ENCODE measurements at places on chromosomes 1 and 21.

GRCh38 chr1:91004145-91004544 lies 17.7 kb downstream of the ZNF644 start:
- no peak for DNase-seq

DNA sequence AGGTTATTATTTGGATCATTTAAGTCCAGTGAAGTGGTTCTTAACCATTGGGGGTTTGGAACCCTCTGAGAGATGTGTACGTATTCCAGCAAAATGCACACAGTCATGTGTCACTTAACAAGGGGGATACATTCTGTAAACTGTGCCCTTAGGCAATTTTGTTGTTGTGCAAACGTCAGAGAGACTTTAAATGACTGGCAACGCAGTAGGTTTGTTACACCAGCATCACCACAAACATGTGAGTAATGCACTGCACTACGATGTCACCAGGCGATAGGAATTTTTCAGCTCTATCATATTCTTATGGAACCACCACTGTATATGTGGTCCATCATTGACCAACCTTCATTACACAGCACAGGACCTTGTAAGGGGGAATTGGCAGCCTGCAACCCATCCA lies 11.9 kb downstream of the AHCYL1 start:
- DNase-seq = no peak

DNA sequence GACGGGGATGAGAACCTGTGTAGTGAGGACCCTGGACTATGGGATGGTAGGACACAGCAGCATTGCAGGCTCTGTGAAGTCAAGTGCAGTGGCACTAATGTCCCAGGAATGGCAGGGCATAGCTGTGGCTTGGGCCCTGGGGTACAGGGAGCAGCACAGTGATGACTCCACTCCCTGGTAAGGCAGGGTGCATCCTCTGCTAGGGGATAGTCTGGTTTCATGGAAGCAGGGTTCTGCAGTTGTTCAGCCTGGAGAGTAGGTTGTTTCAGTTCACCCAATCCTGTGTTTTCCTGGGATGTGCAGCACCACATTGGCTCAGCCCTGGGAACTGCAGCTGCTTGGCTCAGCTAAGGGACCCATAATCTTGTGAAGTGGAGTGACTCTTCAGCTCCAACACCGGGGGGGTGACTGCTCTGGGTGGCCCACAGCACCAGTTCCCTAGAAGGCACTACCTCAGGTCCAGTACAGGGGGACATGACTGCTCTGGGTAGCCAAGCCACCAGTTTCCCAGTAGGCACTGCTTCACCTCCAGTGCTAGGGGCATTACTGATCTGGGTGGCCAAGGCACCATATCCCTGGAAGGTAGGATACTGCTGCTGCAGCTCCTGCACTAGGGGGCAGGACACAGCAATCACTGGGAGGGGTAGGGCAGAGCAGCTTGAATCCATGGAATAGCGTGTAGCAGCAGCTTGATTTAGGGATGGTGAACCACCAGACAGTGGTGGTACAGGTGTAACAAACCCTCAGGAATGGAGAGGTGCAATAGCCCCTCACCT lies 15.3 kb upstream of the C1orf185 start:
- no peak for DNase-seq

DNA sequence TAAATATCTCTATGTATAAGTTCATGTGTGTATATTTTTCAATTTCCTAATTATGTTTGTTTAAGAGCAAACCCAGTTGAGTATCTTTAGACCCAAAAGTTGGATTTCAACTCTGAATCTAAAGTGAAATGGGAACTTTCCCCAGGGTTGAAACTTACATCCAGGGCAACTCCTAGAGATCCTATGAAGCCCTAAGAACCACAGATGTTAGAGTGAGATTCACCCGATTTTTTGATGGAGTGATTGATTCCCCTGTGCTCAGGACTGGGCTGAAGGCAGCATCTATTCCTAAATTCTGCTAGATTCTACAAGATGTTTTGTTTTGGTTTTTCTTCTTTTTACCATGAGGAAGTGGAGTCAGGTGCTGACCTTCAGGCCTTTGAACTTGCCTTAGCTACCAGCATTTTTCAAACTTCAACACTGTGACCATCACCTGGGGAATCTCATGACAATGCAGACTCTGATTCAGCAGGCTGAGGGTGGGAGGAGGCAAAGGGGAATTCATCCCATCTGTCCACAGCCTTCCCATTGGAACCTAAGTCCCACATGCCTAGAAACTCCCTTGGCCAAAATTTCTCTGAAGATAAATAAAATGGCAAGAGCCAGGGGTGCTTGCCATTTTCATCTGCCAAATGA lies 145.5 kb downstream of the ETS2 start:
- DNase-seq = no peak

GRCh38 chr1:4172644-4173599 lies 272.9 kb upstream of the C1orf174 start:
- DNase-seq = no peak

DNA sequence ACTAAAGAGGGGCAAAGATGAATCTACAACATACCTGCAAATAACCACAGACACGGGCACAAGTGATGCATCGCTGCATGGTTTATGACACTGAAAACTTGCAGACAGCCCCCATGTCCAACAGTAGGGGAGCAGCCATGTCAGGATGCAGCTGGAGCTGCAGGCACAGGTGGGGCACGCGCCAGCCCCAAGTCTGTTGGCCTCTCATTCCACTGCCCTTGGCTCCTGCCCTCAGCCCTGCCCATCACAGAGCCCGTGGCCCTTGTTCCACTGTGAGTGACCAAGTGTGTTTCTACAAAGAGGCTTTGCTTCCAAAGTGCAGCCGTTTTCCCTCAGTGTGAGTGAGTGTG lies 3.2 kb upstream of the PADI4 start:
- no peak for DNase-seq

DNA sequence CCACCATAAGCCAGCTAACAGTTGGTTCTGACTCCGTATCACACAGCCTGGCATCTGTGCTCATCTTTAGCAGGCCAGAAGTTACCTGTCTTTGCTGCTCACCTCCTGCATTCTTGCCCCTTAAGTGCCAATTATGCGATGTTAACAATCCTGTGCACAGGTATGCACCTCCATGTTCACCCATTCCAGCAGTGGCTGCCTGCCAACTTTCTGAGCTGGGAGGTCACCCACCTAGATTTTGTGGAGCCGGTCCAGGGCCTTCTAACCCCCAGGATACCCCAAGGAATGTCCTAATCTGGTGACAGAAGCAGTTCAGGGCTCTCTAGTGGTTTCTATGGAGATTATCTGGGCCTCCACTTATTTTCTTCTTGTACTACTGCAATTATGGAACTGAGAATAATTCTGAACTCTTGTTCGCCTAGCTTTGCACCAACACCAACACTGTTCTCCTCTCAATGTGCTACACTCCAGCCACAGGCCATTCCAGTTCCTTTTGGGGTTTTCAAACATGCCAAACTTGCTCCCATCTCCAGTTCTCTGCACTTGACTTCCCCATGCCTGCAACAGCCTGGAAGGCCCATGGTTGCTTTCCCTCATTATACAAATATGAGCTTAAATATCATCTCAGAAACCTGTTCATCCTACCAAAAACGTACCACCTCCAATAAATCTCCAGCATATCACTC lies 9.0 kb downstream of the BCAR3 start:
- DNase-seq = no peak

- no peak for DNase-seq
Observed at GRCh38 chr1:27000817-27001460, 7.4 kb downstream of the TRNP1 start.

- no peak for DNase-seq
Observed at GRCh38 chr1:231040019-231040799, at the start of gene FAM89A. FAM89A (minus strand) TSS chr1:231040254; CDS start chr1:231040211, 43 bp downstream.

- DNase-seq = no peak
Observed at GRCh38 chr1:88298506-88298905, 385.6 kb upstream of the PKN2 start.

DNA sequence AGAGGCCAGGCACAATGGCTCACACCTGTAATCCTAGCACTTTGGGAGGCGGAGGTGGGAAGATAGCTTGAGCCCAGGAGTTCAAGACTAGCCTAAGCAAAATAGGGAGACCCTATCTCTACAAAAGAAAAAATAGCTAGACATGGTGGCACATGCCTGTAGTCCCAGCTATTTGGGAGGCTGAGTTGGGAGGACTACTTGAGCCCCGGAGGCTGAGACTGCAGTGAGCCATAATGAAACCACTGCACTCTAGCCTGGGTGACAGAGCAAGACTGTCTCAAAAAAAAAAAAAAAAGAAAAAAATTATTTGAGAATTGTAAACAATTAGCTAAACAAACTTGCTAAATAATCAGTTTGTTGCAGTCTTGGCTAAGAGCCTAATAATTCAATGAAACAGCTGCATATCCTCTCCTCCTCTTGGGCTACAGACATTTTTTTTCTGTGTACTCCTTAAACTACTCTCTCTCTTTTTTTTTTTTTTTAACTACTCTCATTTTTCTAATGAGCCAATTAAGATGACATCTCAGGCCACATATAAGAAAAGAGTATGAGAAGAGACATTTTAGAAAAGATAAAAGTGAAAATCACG lies 10.5 kb upstream of the DNAJB4 start:
- no peak for DNase-seq

GRCh38 chr1:90282811-90283210 lies 287.9 kb downstream of the ZNF326 start:
- DNase-seq = no peak

- no peak for DNase-seq
Observed at GRCh38 chr1:232422098-232422497, 207.8 kb downstream of the SIPA1L2 start.

DNA sequence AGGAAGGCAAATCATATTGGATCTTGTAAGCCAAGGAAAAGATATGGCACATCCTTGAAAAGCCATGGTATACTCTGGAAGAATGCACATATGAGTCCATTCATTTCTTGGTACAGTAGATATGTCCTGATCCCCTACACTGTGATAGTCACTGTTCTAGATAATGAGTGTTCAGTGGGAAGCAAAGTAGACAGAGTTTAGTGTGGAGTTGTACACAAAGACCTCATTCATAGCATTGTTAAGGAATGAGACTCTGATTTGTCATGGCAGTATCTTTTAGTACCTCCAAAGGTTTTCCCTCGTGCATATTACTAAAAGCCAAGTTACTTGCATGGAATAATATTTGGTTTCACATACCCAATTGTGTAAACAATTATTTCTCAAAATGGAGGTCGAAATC lies 204.7 kb downstream of the NFIA start:
- no peak for DNase-seq

GRCh38 chr1:225476100-225476511 lies 48.3 kb upstream of the LBR start:
- no peak for DNase-seq

GRCh38 chr21:32457360-32457840 lies 44.9 kb downstream of the EVA1C start:
- no peak for DNase-seq

- no peak for DNase-seq
Observed at GRCh38 chr21:42705746-42706374, 52.4 kb downstream of the PDE9A start.

- DNase-seq = no peak
Observed at GRCh38 chr1:32946413-32946812, 18.2 kb downstream of the RNF19B start.

Data from NCI-H748 treated with DMSO at 0.1 percent for 48 hours (cell line).